Natural killer cell (primary cell): ENCODE measurements at places on chromosomes 6 and 20. TPM values are rescaled to one million over a fixed set of nuclear protein-coding genes. Genes with fewer than 3 reads are reported as not detected.

NR2E1 gene
- not detected for total RNA-seq

- no peak overlapping the region for H3K27ac ChIP-seq
- no peaks in the 10 kb centered on the region for H3K27me3 ChIP-seq
- H3K36me3 ChIP-seq, result no peaks in the 10 kb centered on the region
- peaks cover 4% of the 10 kb centered on the region for H3K4me1 ChIP-seq
- no peak overlapping the region for H3K4me3 ChIP-seq
These were observed 218.5 kb downstream of the TMEM242 start for GRCh38 chr6:157104803-157105202.

DNA sequence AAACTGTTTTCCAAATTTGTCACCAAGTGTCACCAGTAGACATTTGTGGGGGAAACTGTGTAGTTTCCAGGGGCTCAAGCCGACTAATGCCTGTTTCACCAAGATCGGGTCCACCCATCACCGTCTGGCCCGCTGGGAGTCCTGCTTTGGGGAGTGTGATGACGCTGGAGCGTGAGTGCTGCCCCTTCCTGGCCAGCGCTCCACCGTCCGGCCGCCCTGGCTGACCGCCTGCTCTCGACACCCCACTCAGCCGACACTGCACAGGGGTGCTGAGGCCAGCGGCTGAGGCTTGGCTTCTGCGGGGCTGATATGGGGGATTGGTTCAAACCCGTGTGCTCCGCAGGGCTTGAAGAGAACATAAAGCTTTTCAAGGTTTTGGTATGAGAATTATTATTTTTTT lies 160.1 kb downstream of the SMOC2 start:
- no peaks in the 10 kb centered on the region for H3K27me3 ChIP-seq
- H3K27ac ChIP-seq, result no peak overlapping the region
- H3K36me3 ChIP-seq, result no peaks in the 10 kb centered on the region
- no peaks in the 10 kb centered on the region for H3K4me1 ChIP-seq
- no peak for DNase-seq

DNA sequence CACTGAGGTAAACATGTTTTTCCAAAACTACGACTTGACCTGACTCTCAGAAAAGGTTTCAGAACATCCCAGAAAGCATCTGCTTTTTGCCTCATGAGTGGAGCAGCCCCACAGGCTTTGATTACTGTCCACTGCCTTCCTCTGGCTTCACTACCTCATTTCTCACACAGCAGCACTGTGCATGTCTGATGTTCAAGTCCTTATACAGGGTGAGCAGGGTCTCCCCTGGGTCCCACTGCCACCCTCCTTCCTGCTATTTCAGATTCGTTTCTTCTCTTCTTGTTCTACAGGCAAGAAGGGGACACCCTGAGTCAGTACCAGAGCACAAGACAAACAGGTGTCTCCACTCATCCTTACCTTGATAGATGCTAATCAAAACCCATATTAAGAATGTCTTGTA lies 64.7 kb upstream of the NFATC2 start:
- no peaks in the 10 kb centered on the region for H3K4me1 ChIP-seq
- H3K36me3 ChIP-seq, result peaks cover 3% of the 10 kb centered on the region

DNA sequence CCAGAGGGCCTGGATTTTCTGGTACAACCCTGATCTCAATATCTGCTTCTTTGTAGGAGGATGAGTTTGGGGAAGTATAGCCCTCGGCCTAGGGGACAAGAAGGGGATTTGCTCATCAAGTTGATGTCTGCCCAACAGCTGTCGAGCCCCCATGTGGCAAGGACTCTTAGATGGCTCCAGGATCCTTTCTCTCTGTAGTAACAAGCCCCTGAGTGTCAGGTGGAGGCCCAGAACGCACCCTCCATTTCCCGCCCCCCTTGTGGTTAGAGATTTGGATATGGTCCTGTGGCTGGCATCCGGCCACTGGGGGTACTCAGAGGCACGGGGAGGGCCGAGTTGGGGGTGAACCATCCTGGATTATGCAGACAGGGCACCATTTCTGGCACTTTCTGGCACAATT lies 50.1 kb downstream of the CTCFL start:
- no peaks in the 10 kb centered on the region for H3K27me3 ChIP-seq
- H3K4me3 ChIP-seq, result no peak overlapping the region
- peaks cover 56% of the 10 kb centered on the region for H3K4me1 ChIP-seq
- H3K36me3 ChIP-seq, result no peaks in the 10 kb centered on the region
- no peak overlapping the region for H3K27ac ChIP-seq

GRCh38 chr6:121465101-121465500 lies 29.7 kb downstream of the GJA1 start:
- no peaks in the 10 kb centered on the region for H3K27me3 ChIP-seq
- no peak for DNase-seq
- H3K27ac ChIP-seq, result no peak overlapping the region
- no peak overlapping the region for H3K4me3 ChIP-seq
- H3K4me1 ChIP-seq, result no peaks in the 10 kb centered on the region

EEF1A2 gene
- 0.14 TPM for total RNA-seq

MYMX gene
- not detected for total RNA-seq

GRCh38 chr6:53115741-53116140 lies 32.9 kb downstream of the GCM1 start:
- no peak overlapping the region for H3K4me3 ChIP-seq
- no peak for DNase-seq
- no peaks in the 10 kb centered on the region for H3K27me3 ChIP-seq
- H3K27ac ChIP-seq, result no peak overlapping the region

DNA sequence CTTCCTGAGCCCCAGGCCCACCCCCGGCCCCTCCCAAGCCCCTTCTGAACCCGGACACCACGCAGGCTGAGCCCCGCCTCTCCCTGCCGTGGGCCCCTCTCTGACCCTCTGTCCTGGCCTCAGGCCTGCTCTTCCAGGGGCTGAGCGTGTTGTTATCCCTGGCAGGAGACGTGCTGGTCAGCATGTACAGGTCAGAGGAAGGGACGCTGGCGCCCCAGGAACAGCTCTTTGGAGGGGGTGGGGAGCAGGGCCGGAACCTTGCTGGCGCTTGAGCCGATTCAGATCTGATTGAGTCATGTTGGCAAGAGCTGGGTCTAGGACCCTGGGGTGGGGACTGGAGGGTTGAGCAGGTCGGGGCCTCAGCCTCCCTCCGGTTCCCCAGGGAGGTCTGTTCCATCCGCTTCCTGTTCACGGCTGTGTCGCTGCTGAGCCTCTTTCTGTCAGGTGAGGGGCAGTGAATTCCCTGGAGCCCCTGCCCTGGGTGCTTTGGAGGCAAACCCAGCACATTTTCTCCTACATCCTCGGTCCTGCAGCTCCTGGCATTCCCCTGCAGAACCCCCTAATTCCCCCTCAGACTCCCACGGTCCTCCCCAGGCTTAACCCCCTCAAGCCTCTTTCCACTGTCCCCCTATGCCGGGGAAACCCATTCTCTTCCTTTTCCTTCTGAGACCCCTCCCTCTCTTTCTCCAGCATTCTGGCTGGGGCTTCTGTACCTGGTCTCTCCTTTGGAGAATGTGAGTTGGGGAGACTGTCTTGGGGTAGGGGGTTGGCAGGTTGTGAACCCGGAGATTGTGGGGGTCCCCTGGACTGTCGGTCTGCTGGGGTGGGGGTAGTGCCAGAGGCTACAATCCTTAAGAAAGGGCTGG lies 2.0 kb downstream of the SPAG4 start:
- H3K4me1 ChIP-seq, result peaks cover 40% of the 10 kb centered on the region
- DNase-seq, result peak; percentile 39
- H3K27me3 ChIP-seq, result peaks cover 10% of the 10 kb centered on the region
- peaks cover 5% of the 10 kb centered on the region for H3K36me3 ChIP-seq
- no peak overlapping the region for H3K4me3 ChIP-seq

DNA sequence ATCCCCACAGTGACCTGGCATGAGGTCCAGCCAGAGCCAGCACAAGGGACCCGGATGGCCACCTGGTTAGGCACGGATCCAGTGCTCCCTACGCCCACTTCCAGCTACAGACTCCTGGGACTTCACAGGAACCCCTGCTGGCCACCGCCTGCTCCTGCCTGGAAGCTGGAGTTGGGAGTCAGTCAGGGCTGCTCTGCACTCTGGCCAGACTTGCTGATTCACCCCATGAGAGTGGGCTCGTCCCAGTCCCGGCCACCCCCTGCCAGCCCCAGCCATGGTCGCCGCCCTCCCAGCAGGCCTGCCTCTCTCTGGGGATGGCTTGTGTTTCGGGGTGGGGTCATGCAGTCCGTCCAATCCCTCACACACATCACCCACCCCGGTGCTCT lies 125.8 kb downstream of the DLL1 start:
- peaks cover 17% of the 10 kb centered on the region for H3K4me1 ChIP-seq
- DNase-seq, result no peak
- no peak overlapping the region for H3K4me3 ChIP-seq
- no peak overlapping the region for H3K27ac ChIP-seq

GABRR1 gene
- 0.07 TPM for total RNA-seq

CLVS2 gene
- not detected for total RNA-seq

DNA sequence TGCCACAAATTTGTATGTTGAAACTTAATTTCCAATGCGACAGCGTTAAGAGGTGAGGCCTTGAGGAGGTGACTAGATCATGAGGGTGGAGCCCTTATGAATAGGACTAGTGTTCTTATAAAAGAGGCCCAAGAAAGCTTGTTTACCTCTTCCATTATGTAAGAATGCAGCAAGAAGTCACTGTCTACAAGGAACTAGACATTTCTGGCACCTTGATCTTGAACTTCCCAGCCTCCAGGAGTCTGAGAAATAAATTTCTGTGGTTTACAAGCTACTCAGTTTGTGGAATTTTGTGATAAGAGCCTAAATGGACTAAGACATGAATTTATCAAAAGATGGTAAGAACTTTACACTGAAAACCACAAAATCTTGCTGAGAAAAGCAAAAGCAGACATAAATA lies 173.6 kb upstream of the SGK1 start:
- no peaks in the 10 kb centered on the region for H3K4me1 ChIP-seq
- no peaks in the 10 kb centered on the region for H3K36me3 ChIP-seq

DNA sequence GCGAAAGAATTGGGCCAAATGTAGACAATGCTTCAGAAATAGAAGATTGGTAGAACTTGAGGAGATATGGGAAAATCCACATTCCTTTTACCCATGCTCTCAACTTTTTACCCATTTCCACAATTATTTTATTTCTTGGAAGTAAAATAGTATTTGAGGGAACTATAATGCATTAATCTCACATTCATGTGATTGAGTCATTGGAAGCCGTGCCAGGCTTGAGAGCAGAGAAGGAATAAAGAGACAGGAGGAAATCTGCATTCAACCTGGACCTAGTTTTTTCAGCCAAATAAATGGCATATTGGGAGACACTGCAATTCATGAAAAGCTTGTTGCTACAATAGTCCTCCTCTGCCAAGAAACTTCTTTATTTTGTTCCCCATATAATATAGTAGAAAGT lies 2.8 kb upstream of the NUP153 start:
- H3K36me3 ChIP-seq, result no peaks in the 10 kb centered on the region
- no peaks in the 10 kb centered on the region for H3K27me3 ChIP-seq
- no peak overlapping the region for H3K4me3 ChIP-seq

DNA sequence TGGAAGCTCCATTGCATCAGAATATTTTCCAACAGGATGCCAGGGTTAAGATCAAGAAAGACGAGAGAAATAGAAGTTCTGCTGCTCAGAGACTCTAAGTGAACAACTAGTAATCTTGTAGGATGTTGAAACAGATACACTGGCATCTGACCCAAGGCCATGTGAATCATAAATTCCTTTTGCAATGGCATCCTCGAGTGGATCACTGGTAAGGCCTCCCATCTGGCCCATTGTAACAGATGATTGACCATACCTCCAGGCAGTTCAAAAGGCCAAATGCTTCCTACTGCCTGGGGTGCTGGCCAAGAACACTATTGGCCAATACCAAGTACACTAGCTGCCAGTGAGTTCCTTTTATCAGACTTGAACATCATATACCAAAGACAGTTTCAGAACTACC lies 9.9 kb upstream of the SLC17A3 start:
- H3K27me3 ChIP-seq, result no peaks in the 10 kb centered on the region
- DNase-seq, result no peak
- no peaks in the 10 kb centered on the region for H3K4me1 ChIP-seq

DNA sequence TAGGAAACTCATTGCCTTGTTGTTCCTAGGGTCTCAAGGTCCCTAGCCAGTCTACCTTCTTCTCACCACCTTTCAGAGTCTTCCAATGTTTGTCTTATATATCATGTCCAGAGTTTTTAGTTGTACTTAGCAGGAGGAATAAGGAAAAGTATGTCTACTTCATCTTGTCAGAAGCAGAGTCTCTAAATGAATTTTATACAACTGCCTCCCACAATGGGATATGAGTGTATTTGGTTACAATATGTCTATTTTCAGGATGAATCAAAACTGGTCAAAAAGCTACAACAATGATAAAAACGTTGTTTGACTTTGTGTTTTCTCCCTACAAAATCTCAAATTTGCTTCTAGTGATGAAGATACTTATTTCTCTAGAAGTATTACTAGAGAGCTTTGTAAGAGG lies 7.0 kb downstream of the GLO1 start:
- H3K4me1 ChIP-seq, result no peaks in the 10 kb centered on the region
- no peak overlapping the region for H3K4me3 ChIP-seq
- H3K27me3 ChIP-seq, result no peaks in the 10 kb centered on the region

DNA sequence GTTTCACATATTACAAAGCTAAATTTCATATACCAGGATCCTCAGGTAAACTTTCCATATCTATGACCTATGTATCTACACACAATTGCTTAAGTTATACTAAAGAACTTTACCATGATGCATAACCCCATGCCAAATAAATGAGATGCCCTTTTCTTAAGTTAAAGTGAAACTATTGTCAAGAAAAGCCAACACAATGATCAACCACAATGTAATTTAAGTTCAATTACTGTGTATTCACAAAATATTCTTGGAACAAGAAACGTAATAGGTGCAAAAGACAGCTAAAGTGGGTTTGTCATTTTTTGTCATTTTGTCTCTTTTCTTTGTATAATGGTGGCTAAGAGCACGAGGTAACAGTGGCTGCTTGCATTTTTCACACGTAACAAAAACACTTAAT lies 158.0 kb upstream of the SHLD1 start:
- H3K27me3 ChIP-seq, result no peaks in the 10 kb centered on the region
- no peak for DNase-seq
- H3K27ac ChIP-seq, result peak overlapping the region; percentile 75
- H3K36me3 ChIP-seq, result peaks cover 55% of the 10 kb centered on the region

GRCh38 chr6:78909391-78909790 lies 42.0 kb downstream of the IRAK1BP1 start:
- no peak for DNase-seq
- no peaks in the 10 kb centered on the region for H3K36me3 ChIP-seq
- H3K27me3 ChIP-seq, result peaks cover 11% of the 10 kb centered on the region
- no peak overlapping the region for H3K27ac ChIP-seq

DOK5 gene
- total RNA-seq, result not detected

ADGB gene
- not detected for total RNA-seq

- H3K4me3 ChIP-seq, result no peak overlapping the region
- no peak for DNase-seq
- no peak overlapping the region for H3K27ac ChIP-seq
- peaks cover 20% of the 10 kb centered on the region for H3K4me1 ChIP-seq
These were observed 344.8 kb downstream of the THBS2 start for GRCh38 chr6:168908887-168909286.

DDX43 gene
- 2.6 TPM for total RNA-seq

- no peak overlapping the region for H3K27ac ChIP-seq
- H3K36me3 ChIP-seq, result no peaks in the 10 kb centered on the region
- H3K4me1 ChIP-seq, result no peaks in the 10 kb centered on the region
These were observed 760.3 kb upstream of the NRSN1 start for GRCh38 chr6:23365732-23366131.

- H3K27ac ChIP-seq, result no peak overlapping the region
- no peak overlapping the region for H3K4me3 ChIP-seq
- no peaks in the 10 kb centered on the region for H3K36me3 ChIP-seq
- H3K27me3 ChIP-seq, result no peaks in the 10 kb centered on the region
These were observed 395.1 kb upstream of the SASH1 start for GRCh38 chr6:147947521-147947920.

GRCh38 chr6:105282631-105283585 lies 103.1 kb upstream of the POPDC3 start:
- no peak overlapping the region for H3K4me3 ChIP-seq
- no peak overlapping the region for H3K27ac ChIP-seq
- peaks cover 60% of the 10 kb centered on the region for H3K36me3 ChIP-seq
- H3K4me1 ChIP-seq, result no peaks in the 10 kb centered on the region
- no peak for DNase-seq
